ENCODE measurements at places on chromosomes 4 and X.

GRCh38 chr4:24690436-24690835 is 104.9 kb upstream of the SOD3 start:
- no peaks in the 10 kb centered on the region for H3K4me1 ChIP-seq
- no peak for DNase-seq
- H3K27ac ChIP-seq = no peak overlapping the region
- H3K4me3 ChIP-seq = no peak overlapping the region

DNA sequence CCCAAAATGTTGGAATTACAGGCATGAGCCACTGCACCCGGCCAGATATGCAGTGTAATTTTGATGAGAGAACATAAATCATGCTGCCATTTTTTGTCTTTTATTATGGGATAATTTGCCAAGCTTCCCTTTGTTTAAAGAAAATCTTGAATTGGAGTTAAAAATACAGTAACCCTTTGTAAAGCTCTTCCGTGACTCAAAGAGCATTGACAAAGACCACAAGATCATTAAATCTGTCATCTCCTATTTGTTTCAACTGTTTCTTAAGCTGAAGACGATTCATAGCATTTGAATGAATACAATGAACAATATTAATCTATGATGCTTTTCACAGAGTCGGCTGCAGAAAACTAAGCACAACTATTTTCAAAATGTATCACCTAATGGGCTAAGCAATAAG is 132.6 kb downstream of the ANAPC4 start:
- no peak for DNase-seq
- H3K27me3 ChIP-seq = peaks cover 5% of the 10 kb centered on the region
- no peaks in the 10 kb centered on the region for H3K36me3 ChIP-seq
- H3K4me3 ChIP-seq = no peak overlapping the region

GRCh38 chr4:155614111-155614762 is 52.4 kb upstream of the GUCY1A1 start:
- H3K36me3 ChIP-seq = no peaks in the 10 kb centered on the region
- H3K27me3 ChIP-seq = peaks cover 3% of the 10 kb centered on the region
- no peak overlapping the region for H3K27ac ChIP-seq
- DNase-seq = no peak
- H3K4me3 ChIP-seq = no peak overlapping the region

GRCh38 chr4:14178421-14178820 is 550.9 kb upstream of the BOD1L1 start:
- peak overlapping the region; percentile 84 for H3K27ac ChIP-seq
- H3K4me3 ChIP-seq = no peak overlapping the region
- no peaks in the 10 kb centered on the region for H3K27me3 ChIP-seq
- peaks cover 26% of the 10 kb centered on the region for H3K4me1 ChIP-seq

DNA sequence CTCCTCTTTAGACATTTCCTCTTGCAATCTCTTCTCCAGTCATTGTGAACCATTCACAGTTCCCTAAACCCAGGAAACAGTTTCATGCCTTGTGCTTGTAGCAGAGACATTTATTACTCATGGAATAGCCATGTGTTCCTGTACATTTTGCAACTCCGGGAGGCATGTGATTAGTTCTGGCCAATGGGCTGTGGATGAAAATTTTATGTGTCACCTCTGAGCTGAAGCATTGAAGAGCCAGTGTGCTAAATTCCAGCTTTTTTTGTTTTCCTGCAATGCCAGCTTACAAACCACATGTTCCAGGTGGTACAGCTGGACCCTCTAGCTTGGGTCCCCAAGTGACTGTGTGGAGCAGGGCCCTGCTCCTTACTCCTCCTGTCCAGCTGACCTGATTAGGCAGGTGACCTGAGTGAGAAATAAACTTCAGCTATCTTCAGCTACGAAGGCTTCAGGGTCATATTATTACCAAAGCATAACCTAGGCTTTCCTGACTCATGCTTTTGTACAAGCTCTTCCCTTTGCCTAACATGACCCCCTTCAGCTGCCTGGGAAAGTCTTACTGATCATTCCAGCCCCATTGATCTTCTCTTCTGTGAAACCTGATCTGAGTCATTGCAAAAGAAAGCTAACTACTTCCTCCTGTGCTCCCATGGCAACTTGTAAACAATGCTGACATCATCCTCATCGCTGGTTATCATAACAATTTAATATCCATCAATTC is 200.4 kb downstream of the PTTG2 start:
- peaks cover 12% of the 10 kb centered on the region for H3K36me3 ChIP-seq
- no peaks in the 10 kb centered on the region for H3K27me3 ChIP-seq
- peak; percentile 69 for DNase-seq
- peak overlapping the region; percentile 73 for H3K27ac ChIP-seq
- H3K4me1 ChIP-seq = peaks cover 70% of the 10 kb centered on the region

DNA sequence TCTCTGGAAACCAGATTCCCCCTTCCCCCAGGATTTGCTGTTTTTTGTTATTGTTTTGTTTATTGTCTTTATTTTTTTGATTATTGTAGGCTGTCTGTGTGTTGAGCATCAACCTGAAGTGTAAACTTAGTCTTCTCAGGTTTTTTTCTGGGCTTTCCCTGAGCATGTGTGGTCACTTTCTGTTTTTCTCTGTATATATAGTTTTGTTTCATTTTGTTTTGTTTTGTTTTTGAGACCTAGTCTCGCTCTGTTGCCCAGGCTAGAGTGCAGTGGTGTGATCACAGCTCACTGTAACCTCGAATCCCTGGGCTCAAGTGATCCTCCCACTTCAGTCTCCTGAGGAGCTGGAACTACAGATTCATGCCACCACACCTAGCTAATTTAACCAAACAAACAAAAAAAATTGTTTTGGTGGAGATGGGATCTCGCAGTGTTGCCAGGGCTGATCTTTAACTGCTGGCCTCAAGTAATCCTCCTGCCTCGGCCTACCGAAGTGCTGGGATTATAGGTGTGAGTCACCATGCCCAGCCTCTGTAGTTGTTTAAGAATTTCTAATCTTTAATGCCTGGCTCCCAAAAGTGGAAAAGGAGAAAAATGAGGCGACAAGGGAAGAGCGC is 9.1 kb downstream of the IL13RA1 start:
- H3K27ac ChIP-seq = no peak overlapping the region
- no peak for DNase-seq
- H3K4me1 ChIP-seq = peaks cover 6% of the 10 kb centered on the region
- H3K36me3 ChIP-seq = peaks cover 2% of the 10 kb centered on the region

DNA sequence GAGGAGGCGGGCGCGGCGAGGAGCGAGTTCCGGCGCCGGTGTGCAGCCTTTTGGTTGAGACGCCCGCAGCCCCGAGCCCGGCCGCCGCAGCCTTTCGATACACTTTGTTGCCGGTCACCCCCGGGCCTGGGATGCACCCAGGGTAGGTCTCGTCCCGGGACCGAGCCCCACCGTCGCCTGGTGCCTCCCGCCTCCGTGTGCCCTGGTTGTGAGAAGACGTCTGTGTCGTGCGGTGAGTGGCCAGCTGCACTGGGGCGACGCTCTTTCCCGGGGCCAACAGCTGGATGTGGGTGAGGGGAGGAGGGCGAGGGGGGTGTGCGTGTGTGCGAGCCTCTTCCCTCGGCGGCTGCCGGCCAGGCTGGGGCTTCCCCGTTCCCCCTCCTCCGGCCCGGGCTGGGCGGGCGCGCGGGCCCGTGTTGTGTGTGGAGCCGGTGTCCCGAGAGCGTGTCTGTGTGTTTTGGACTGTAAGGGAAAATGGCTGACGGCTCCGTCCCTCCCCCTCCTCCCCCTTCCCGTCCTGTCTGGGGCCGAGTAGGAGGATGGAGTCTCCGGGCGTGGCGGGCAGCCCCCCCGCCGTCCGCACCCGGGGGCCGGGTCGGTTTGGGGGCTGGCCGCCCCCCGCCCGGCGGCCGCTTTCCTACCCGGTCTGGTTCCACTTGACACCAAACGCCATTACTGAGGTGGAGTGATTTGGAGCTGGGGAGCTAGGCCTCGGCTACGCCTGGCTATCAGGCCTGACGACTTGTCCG is 807 bp downstream of the USP9X start:
- no peaks in the 10 kb centered on the region for H3K27me3 ChIP-seq
- DNase-seq = peak; percentile 66
- H3K36me3 ChIP-seq = peaks cover 10% of the 10 kb centered on the region
- peak overlapping the region; percentile 80 for H3K4me3 ChIP-seq
- peak overlapping the region; percentile 91 for H3K27ac ChIP-seq

DNA sequence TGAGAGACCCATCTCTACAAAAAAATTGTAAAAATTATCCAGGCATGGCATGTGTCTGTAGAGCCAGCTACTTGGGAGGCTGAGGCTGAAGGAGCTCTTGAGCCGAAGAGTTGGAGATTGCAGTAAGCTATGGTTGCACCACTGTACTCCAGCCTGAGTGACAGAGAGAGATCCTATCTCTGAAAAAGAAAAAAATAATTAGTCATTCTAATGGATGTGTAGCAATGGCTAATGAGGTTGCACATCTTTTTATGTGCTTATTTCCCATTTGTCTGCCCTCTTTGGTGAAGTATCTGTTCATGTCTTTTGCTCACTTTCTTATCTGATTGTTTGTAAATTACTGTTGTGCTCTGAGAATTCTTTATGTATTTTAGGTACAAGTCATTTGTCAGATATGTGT is 19.0 kb upstream of the MAML3 start:
- H3K4me3 ChIP-seq = no peak overlapping the region
- H3K27me3 ChIP-seq = peaks cover 6% of the 10 kb centered on the region
- H3K36me3 ChIP-seq = no peaks in the 10 kb centered on the region
- peaks cover 3% of the 10 kb centered on the region for H3K4me1 ChIP-seq
- H3K27ac ChIP-seq = no peak overlapping the region

GRCh38 chrX:97021680-97022079 is 138.0 kb downstream of the RPA4 start:
- H3K36me3 ChIP-seq = no peaks in the 10 kb centered on the region
- no peaks in the 10 kb centered on the region for H3K27me3 ChIP-seq

- no peak overlapping the region for H3K27ac ChIP-seq
- H3K4me3 ChIP-seq = no peak overlapping the region
- H3K27me3 ChIP-seq = no peaks in the 10 kb centered on the region
- no peak for DNase-seq
- H3K4me1 ChIP-seq = no peaks in the 10 kb centered on the region
- H3K36me3 ChIP-seq = no peaks in the 10 kb centered on the region
These were observed 198.5 kb downstream of the SPATA18 start for GRCh38 chr4:52249581-52249980.

DNA sequence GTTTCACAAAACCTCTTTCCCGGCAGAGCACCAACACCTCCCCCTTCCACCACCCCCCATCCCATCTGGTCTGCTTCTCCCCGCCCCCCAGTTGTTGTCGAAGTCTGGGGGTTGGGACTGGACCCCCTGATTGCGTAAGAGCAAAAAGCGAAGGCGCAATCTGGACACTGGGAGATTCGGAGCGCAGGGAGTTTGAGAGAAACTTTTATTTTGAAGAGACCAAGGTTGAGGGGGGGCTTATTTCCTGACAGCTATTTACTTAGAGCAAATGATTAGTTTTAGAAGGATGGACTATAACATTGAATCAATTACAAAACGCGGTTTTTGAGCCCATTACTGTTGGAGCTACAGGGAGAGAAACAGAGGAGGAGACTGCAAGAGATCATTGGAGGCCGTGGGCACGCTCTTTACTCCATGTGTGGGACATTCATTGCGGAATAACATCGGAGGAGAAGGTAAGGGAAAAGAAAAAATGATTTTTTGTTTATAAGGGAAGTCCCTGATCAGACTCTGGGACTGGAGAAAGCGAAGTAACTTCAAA is at the start of gene PDGFRA:
Gene PDGFRA, plus strand, starts transcription at position 333 of the 541 bp plus-strand sequence. CDS start 29,476 bp downstream, outside the sequence.
- no peak within 1 kb of the TSS for H3K27ac ChIP-seq
- no peak for DNase-seq
- H3K4me3 ChIP-seq = peak within 1 kb of the TSS; percentile 28
- no peaks in the 10 kb centered on the region for H3K36me3 ChIP-seq
- peaks cover 69% of the 10 kb centered on the region for H3K27me3 ChIP-seq
- H3K4me1 ChIP-seq = peaks cover 44% of the 10 kb centered on the region

DNA sequence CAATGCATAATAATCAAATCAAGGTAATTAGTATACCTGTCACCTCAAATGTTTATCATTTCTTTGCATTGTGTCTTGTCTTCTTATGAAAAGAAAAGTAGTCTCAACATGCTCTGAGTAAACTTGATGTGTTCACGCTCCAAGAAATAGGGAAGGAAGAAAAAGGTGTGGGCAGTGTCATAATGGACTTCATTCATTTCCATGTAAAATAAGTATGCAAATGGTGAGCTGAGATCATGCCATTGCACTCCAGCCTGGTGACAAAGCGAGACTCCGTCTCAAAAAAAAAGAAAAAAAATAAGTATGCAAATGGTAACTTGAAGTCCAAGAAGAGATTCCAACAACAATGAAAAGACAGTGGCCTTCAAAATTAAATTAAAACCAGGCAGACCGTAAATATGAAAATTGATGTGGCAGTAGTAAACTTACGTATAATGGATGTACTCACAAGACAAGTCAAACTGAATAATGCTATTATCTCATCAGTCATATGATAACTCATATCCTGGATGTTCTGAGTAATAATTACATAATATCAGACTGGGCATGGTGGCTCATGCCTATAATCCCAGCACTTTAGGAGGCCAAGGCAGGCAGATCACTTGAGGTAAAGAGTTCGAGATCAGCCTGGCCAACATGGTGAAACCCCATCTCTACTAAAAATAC is 6.0 kb upstream of the CWH43 start:
- H3K36me3 ChIP-seq = no peaks in the 10 kb centered on the region
- H3K4me3 ChIP-seq = no peak overlapping the region
- no peak overlapping the region for H3K27ac ChIP-seq
- H3K4me1 ChIP-seq = no peaks in the 10 kb centered on the region
- peaks cover 40% of the 10 kb centered on the region for H3K27me3 ChIP-seq
- no peak for DNase-seq

DNA sequence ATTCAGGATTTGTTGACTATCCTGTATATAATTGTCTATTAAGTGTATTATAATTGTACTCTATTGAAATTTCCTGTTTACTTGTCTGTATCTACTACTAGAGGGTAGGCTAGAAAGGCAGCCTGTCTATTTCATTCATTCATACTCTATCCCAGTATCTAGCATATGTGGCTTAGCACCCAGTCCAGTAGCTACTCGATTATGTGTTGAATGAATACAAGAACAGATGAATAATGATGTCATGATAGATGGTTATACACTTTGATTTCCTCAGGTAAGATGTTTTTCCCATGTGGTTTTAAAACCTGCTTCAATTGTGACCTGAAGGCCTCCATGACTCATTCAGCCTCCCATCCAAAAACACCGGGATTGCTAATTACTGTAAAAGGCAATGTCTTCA is 68.0 kb downstream of the IL21 start:
- H3K36me3 ChIP-seq = peaks cover 16% of the 10 kb centered on the region
- DNase-seq = no peak
- H3K4me3 ChIP-seq = peak overlapping the region; percentile 34

- no peak overlapping the region for H3K27ac ChIP-seq
- H3K27me3 ChIP-seq = peaks cover 10% of the 10 kb centered on the region
- no peaks in the 10 kb centered on the region for H3K4me1 ChIP-seq
These were observed 15.8 kb downstream of the DCHS2 start for GRCh38 chr4:154475820-154476219.

DNA sequence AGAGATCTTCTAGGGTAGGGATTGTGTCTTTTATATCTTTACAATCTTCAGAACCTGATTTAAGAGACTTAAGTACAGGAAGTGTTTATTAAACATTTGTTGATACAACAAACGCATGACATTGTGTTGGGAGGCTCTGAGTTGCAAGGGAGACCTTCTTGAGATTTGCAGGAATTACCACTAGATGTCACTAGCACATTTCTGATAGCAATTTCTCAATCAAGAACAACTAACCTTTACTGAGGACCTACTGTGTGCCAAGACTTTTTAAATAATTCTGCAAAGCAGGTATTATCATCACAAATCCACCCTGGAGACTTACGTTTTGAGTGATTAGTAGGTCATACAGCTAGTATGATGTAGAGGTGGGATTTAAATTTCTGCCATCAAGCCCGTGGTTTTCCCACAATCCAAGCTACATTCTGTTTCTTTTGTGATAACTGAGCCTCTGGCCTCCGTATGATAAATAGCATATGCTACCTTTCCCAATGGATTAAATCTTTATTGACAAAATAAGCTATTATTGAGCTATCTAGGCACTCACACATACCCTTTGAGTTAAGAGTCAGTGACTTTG is 986.0 kb downstream of the CCSER1 start:
- DNase-seq = no peak
- H3K27me3 ChIP-seq = no peaks in the 10 kb centered on the region
- no peaks in the 10 kb centered on the region for H3K4me1 ChIP-seq
- H3K27ac ChIP-seq = no peak overlapping the region
- H3K4me3 ChIP-seq = no peak overlapping the region

All from activated CD4-positive, alpha-beta T cell treated with anti-CD3 and anti-CD28 coated beads for 36 hours (primary cell).